Stimulated activated CD4-positive, alpha-beta T cell treated with anti-CD3 and anti-CD28 coated beads, Interleukin-1b, Interleukin-23, amount 100 ng/mL, for 1 hour (primary cell): ENCODE measurements at places on chromosomes 2 and 18.

- DNase-seq = no peak
Observed at GRCh38 chr2:150876251-150876950, 385.3 kb downstream of the RBM43 start.

DNA sequence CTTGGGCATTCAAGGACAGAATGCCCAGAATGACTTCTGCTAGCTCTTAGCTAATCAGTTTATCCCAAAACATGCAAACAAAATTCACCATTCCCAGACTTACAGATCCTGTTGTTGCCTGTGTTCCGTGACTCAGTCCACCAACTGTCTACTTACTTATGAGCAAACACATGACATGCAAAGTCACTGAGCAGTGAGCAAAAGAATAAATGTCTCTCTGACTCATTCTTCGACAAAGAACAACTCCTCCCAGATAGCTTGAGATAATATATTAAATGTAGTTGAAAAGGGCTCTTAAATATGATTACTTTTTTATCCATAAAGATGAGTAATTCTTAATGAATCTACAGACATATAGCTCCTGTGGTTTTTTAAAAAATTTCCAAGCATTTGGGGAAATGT lies 9.0 kb upstream of the CREG2 start:
- no peak for DNase-seq

GRCh38 chr2:23698721-23699579 lies 228.0 kb downstream of the ATAD2B start:
- DNase-seq = no peak

DNA sequence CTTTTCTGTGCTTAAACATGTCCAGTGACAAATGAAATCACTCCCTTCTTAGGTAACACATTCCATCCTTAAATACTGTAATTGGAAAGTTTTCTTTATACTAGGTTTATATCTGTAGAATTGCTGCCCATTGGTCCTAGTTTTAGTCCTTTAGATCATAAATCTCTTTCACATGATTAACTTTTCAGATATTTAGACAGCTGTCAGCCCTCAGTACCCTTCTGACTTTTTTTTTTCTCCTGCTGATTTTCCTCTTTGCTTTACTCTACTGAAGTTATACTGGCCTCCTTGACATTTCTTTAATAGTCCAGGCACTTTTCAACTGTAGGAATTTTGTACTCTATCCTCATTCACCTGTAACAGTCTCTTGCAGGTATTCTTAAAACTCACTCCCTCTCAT lies 28.9 kb downstream of the RBBP8 start:
- DNase-seq = no peak

DNA sequence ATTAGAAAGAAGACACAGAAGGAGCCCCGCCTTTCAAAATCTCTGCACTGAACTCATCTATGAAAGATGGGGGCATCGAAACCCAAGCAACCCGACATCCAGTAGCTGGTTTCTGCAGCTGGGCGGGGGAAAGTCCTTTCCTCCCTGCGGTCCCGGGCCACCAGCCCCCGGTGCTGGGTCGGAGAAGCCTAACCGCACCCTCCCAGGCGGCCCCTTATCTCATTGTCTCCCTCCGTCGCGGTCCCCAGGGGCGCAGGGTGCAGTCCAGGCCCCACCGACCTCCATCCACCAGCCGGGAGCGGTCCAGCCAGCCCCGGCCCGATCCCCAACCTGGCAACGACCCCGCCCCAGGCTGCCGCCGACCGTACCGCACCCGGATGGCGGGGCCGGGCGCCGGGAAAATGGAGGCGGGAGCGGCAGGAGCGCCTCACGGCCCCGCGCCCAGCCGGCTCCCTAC lies 452 bp downstream of the RAPH1 start:
- DNase-seq = peak; percentile 4

DNA sequence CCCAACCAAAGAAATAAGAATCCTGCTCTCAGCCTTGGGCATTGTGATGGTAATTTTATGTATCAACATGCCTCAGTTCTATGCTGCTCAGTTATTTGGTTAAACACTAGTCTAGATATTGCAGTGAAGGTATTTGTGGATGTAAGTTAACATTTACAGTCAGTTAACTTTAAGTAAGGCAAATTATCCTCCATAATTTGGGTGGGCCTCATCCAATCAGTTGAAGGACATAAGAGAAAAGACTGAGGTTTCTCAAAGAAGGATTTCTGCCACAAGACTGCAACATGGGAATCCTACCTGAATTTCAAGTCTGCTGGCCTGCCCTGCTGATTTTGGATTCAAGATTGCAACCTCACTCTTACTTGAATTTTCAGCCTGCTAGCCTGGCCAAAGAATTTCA lies 975.5 kb upstream of the ACVR2A start:
- no peak for DNase-seq

DNA sequence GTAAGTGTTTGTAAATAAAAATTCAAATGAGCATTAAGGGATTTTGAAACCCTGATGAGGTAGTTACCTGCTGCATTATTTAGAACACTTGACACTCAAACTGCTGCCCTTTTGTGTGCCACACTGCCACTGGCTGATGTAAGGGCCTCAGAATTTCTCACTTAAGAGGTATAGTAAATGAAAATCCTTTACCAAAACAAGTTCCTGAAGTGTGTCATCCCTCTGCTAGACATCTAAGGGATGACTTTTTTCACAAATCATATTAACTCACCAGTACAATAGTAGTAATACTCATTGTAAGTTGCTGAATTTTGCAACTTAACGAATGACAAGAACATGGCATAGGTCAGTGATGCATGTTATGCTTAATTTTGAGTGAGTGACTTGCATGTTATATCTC lies 274.9 kb upstream of the UBE2E3 start:
- DNase-seq = no peak

DNA sequence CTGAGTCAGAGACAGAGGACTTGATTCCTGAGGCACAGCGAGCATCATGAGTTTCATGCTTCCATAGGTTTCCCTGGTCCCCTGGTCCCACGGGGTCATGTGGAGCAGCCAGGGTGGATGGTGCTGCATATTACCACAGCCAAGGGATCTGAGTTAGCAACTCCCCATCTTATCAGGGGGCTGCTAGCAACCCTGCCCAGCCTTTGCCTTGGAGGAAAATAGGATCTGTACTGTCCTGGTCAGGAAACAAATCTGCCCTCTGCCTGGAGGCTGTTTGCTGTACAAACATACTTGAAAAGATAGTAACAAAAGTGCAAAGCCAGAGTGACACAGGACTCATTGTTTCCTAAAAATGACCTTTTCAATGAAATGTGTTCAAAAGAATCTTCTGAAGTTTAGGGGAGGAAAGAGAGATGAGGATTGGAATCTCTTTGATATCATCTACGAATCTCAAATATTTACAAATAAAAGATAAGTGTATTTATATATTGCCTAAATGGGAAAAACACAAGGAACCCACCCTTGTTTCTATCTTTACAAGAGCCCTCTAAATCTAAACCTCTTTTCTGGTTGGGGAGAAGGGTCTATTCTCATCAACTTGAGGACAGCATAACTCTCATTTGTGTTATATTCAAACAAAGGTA lies 194.8 kb downstream of the CD226 start:
- DNase-seq = no peak

GRCh38 chr18:31225668-31226067 lies 63.0 kb upstream of the DSC1 start:
- no peak for DNase-seq

- no peak for DNase-seq
Observed at GRCh38 chr2:108392029-108392428, 14.3 kb downstream of the SULT1C4 start.

GRCh38 chr18:26233208-26233607 lies 7.0 kb downstream of the TAF4B start:
- DNase-seq = no peak

- DNase-seq = no peak
Observed at GRCh38 chr2:218003281-218003944, 618 bp upstream of the TNS1 start.

DNA sequence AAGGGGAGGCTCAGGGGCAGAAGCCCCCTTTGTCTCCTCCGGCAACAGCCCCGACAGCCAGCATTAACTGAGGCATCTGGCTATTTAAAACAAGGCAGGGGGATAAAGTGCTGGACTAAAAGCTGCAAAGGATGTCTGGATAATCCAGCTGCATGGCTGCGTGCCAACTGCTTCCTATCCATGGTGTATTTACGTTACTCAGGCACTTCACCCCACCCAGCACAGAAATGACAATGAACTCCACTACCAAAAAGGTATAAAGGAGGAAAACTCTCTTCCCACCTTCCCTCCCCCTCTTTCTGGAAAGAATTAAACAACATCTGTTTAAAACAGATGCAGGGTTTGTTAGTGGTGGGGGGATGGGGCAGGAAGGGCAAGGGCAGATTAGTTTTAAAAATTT lies 82.5 kb downstream of the SPRED2 start:
- no peak for DNase-seq

GRCh38 chr2:63755965-63756364 lies 85.7 kb upstream of the UGP2 start:
- DNase-seq = no peak

DNA sequence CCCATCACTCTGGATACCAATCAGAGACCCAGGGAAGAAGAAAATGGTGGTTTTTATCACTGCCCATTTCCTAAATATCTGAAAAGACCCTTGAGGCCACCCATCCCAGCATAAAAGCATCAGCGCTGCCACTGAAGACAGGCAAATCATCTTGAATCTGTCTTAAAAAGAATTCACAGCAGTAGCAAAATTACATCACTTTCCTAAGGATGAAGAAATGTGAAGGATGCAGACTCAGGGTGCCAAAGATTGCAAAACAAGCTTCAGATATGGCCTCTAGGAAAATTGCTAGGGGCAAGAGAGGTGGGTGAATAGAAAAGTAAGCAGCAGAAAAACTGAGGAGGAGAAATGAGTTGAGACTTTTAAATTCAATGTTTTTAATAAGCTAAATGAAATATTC lies 70.0 kb downstream of the SLC25A12 start:
- no peak for DNase-seq

DNA sequence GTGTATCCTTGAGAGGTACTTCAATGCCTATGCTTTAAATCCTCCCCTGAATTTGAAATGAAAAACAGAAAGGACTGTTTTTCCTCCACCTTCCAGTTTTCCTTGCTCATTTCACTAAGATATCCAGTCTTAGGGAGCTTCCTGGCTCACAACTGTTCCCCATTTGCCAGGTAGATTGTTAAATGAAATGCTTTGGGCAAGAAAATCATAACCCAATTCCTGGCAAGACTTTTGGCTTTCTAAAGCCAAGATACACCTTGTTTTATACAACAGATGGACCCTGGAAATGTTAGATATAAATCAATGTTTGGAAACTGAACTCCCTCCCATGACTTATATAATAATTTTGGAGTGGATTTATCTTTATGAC lies 3.6 kb upstream of the CHMP3 start:
- no peak for DNase-seq

GRCh38 chr18:58091099-58091611 lies 47.1 kb downstream of the NEDD4L start:
- no peak for DNase-seq

- no peak for DNase-seq
Observed at GRCh38 chr2:220496513-220496912, 869.1 kb downstream of the SLC4A3 start.

DNA sequence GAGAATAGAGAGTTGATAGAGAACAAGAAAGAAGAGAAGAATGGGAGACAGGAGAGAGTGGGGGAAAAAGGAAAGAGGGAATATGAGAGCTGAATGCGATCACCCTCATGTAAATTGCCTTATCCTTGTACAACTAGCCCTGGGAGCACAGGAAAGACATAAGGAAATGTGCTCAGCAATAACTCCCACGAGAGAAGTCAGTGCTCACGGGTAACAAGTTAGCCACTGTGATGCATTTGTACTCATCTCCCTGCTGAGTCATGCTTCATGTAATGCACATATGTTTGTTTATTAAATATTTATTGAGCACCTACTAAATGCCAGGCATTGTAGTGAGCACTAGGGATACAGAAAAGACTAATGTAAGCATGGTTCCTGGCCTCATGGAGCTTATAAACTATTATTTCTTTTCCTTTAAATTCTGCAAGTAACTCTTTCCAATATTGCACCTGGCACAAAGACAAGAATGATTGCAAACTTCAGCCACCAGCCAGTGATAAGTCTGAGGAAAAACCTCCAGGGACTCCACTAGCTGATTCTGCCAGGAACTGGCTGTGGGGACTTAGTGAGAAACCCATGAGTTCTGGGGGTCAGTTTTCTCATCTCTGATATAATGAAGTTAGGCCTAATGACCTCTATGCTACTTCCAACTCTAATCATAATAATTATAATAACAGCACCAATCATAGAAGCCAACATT lies 124.1 kb downstream of the LNPK start:
- DNase-seq = no peak

- DNase-seq = no peak
Observed at GRCh38 chr2:58664523-58665151, 423.5 kb upstream of the FANCL start.

GRCh38 chr2:183678908-183679307 lies 554.7 kb downstream of the NUP35 start:
- DNase-seq = no peak

- DNase-seq = no peak
Observed at GRCh38 chr2:145154731-145155130, 634.8 kb upstream of the ZEB2 start.

DNA sequence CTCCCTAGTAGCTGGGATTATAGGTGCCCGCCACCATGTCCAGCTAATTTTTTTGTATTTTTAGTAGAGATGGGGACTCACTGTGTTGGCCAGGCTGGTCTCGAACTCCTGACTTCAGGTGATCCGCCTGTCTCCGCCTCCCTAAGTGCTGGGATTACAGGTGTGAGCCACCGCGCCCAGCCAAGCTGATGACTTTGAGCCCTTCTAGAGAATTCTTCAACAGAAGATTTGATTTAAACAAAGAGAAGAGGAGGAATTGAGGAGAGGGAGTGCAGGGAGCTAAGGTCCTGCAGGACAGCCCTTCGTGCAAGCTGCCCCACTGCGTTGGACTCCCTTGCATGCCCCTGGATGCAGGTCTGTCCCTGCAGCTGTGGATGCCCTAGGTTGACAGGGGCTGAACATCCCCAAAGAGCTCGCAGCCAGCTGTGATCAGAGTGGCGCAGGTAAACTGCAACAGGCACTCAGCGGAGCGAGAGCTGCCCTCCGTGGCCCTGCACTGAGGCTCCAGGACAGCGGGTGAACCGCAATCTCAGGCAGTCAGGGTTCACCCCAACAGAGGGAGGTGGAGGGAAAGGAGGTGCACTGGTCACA lies 13.7 kb downstream of the ADRA2B start:
- DNase-seq = no peak

- no peak for DNase-seq
Observed at GRCh38 chr2:164439885-164440284, 181.4 kb downstream of the GRB14 start.

GRCh38 chr2:202031246-202031951 lies 2.3 kb upstream of the FZD7 start:
- DNase-seq = no peak
